Activated CD4-positive, alpha-beta T cell treated with anti-CD3 and anti-CD28 coated beads for 36 hours (primary cell): ENCODE measurements at places on chromosomes 7 and 10. TPM values are rescaled to one million over a fixed set of nuclear protein-coding genes. Genes with fewer than 3 reads are reported as not detected.

GRCh38 chr7:44727158-44727936 lies 21.3 kb upstream of the ZMIZ2 start:
- H3K4me3 ChIP-seq = no peak overlapping the region
- no peak for DNase-seq
- no peaks in the 10 kb centered on the region for H3K4me1 ChIP-seq
- no peaks in the 10 kb centered on the region for H3K27me3 ChIP-seq

- no peak for DNase-seq
- H3K27ac ChIP-seq = no peak overlapping the region
Observed at GRCh38 chr7:5437348-5437892, 13.8 kb upstream of the TNRC18 start.

Gene SLIT1
- total RNA-seq = 0.94 TPM

- peak within 1 kb of the TSS; percentile 78 for H3K4me3 ChIP-seq
- peaks cover 12% of the 10 kb centered on the region for H3K4me1 ChIP-seq
- H3K27me3 ChIP-seq = no peaks in the 10 kb centered on the region
- peaks cover 5% of the 10 kb centered on the region for H3K36me3 ChIP-seq
- peak within 1 kb of the TSS; percentile 93 for H3K27ac ChIP-seq
- peak; percentile 80 for DNase-seq
Observed at GRCh38 chr10:88582806-88583583, at the start of gene RNLS. RNLS (minus strand) TSS chr10:88583318.

- no peak overlapping the region for H3K4me3 ChIP-seq
- no peak overlapping the region for H3K27ac ChIP-seq
- no peak for DNase-seq
- peaks cover 7% of the 10 kb centered on the region for H3K4me1 ChIP-seq
Observed at GRCh38 chr7:26670290-26670689, 194.1 kb downstream of the SKAP2 start.
